Right hindlimb (tissue), 1 donor: ENCODE measurements at places on chromosomes 12 and 14.
A peak's percentile ranks its signal among the peaks of the same experiment; 100 is the strongest.

DNA sequence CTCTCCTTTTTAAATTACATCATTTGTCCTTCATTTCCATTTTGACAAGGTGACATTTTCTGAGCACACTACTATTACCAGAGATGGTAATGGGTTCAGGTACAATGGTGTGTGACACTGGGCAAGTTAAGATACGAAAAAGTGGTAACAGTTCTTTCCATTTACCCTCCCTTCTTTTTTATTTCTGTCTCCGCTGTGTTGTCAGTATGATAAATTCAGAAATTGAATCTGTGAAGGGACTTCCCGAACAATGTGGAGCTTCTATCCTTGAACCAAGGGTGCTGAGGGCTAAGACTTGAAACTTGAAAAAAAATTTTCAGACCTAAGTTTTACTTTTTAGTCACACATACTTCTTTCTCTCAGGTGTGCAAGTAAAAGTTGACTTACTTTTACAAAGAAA is 103.7 kb downstream of the ERC1 start:
- no peak for DNase-seq

DNA sequence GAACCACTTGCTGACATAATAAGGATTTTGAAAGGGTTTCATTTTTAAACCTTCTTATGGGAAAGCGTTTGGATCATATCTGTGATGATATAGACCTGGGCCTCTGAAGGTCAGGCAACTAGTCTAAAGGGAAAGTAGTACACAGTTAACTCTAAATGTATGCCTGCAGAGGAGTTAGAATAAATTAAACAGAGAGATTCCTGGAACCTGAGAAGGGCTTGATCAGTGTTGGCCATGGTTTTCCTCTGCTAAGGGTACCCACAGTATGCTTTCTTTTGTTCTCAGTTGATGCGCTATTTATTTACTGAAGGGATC is 14.4 kb upstream of the POLR3B start:
- no peak for DNase-seq

- no peak for DNase-seq
Observed at GRCh38 chr12:101231636-101232035, 21.6 kb upstream of the SLC5A8 start.

DNA sequence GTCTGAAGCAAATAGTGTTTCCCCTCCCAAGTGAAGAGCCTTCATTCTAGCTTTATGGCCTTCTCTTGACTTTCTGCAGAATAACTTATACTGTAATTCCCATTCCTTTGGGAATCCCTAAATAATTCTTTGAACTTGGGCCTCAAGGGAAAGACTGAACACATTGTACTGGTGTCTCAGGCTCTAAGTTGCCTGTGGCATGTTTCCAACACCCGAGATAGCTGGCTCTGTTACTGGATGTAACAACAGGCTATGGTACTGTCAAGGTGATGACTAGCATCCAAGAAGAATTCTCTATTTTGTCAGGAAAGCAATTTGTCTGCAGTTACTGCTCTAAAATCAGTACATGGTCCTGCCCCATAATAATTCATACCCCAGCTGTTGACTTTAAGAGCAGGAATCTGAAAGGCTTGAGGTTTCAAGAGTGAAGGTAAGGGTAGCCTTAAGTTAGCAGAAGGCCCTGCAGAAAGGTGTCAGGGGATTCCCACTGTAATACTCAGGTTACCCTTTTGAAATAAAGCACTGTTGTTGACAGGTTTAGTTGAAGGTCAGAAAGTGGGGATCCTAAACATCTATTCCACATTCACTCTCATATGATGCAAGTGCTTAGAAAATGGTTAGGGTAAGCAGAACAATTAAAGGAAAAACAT is 5.2 kb downstream of the GPX2 start:
- no peak for DNase-seq

DNA sequence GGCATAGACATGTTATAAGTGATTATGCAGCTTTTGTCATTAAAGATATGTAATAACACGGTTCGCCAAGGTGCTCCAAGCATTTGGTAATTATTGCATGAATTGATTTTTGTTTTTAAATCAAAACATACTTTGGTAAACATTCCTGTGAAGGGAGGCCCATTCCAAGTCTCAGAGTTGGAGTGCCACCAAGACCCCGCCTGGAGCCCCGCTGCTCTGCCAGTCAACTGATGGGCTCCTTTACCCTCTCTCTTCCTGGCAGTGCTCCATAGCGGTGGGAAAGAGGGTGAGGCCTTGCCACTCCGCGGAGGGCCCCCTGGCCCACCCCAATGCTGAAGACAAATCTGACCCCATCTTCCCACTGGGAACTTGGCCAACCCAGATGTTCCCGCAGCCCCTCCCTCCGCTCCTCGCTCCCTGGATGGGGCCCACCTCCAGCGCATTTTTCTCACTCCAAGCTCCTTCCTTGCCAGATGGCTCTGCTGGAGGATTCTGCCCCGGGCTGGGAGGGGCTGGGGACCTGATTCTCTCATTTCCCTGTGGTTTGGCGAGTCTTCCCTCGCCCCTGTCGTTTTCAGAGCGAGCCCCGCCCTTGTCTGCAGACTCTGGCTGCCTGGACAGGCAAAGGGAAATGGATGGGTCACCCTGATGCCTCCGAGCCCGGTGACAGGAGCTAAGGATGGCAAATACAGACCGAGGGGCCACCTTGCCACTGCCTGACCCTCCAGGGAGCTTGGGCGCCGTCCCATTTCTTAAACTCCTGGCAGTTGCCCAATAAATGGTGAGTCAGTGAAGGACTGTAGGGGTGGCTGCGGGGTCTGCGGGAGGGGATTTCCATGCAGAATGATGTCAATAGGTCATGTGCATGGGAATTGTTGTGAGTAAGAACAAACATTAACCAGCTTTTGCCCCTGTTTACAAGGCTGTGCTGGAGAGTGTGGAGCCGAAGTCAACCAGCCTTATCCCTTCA is 9.2 kb upstream of the PAPLN start:
- DNase-seq, result peak; percentile 89

GRCh38 chr12:76560086-76560491 is 518 bp upstream of the OSBPL8 start:
- no peak for DNase-seq

DNA sequence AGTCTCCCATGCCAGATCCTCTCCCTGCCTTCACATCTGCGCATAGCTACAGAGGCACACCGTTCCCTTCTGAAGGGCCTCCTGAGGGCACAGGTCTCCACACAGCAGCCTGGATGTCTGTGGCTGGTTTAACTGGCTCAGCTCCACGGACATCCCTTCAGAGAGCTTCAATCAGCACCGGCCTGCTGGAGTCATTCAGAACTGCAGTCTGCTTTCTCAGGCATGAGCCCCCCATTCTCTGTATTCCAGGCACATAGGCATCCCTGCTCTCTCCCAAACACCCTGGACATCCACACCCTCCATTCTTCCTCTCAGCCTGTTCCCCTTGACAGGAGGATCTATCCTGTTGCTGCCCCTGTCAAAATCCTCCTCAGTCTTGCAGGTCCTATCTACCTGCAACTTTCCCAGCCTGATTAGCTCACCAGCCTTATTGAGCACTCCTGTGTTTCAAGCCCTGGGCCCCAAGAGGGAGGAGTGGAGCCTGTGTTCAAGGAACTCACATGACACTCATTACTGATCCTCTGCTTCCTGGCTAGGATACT is 2.9 kb upstream of the DHRS2 start:
- DNase-seq, result no peak

DNA sequence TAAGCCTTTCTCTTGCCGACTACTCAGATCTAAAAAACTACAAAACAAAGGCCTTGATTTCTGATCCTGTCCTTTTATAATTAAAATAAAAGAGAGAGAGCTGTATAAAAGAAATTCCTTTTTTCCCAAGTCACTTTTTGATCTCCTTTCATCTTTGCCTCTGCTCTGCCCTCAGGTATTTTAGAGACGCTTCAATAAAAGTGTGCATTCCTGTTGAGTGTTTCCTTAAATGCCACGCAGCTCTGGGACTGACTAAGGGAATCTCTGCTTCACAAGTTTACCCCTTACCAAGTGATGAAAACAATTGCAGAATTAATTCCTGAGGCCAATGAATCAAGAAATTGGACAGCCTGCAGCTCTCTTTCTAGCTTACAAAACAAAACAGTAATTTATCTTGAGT is 1109.8 kb downstream of the TMTC2 start:
- no peak for DNase-seq

DNA sequence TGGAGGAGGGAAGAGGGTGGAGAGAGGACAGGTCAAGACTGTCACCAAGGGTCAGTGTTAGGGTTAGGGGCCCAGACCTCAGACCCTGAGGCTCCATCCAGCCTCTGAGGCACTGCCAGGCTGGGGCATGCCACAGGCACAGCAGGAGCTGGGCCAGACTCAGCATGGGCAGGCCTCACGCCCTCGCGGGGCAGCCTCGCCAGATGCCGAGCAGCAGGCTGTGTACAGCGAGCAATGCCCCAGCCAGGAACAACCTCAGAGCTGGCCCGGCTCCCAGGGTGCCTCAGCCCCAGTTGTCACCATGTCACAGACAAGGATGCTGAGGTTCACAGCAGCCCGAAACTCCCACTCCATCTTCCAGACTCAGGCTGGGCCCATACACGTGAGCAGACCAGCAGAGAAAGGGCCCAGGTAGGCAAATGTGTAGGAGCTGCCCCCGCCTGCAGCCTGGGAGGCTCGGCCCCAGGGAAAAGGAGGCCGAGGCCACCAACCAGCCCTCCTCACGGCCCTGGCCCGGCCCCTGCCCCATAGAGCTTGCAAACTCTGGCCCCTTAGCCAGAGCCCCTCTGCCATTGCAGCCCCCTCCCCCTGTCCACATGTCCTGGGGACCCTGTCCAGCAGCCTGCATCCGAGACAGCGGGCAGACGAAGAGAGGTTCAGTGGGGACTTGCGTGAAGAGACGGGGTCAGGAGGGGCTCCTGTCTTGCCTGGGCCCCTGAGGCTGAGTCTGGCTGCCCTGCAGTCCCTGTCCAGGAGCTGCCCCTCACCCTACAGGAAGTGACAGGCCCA is 7.5 kb downstream of the C14orf180 start:
- no peak for DNase-seq

- DNase-seq, result no peak
Observed at GRCh38 chr12:115572440-115572839, 705.1 kb downstream of the MED13L start.

DNA sequence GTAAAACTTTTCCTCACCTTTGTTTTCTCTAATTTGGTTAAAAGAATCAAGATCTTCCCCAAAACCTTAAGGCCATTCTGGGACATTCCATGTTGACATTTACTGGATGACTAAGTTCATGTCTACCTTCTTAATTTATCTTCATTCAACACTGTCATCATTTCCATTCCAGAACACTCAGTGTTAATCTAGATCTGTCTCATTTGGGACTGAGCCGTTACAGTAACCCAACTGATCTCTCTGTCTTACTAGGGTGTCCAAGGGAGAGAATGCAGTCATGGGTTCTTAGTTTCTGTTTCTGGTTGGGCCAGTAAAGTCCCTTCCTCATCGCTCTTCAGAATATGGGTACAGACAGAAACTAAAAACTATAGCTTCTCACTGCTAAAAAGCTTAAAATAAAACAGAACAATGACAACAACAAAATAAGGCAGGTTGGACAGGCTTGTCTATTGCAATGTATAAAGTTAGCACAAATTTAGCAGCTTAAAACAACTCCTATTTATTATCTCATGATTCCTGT is 144.8 kb downstream of the ASCL1 start:
- no peak for DNase-seq

- DNase-seq, result no peak
Observed at GRCh38 chr12:29073631-29074239, 75.3 kb upstream of the FAR2 start.

GRCh38 chr14:24372701-24373416 is 4.9 kb downstream of the NFATC4 start:
- DNase-seq, result no peak

GRCh38 chr12:132449565-132450417 is 40.2 kb upstream of the FBRSL1 start:
- no peak for DNase-seq

DNA sequence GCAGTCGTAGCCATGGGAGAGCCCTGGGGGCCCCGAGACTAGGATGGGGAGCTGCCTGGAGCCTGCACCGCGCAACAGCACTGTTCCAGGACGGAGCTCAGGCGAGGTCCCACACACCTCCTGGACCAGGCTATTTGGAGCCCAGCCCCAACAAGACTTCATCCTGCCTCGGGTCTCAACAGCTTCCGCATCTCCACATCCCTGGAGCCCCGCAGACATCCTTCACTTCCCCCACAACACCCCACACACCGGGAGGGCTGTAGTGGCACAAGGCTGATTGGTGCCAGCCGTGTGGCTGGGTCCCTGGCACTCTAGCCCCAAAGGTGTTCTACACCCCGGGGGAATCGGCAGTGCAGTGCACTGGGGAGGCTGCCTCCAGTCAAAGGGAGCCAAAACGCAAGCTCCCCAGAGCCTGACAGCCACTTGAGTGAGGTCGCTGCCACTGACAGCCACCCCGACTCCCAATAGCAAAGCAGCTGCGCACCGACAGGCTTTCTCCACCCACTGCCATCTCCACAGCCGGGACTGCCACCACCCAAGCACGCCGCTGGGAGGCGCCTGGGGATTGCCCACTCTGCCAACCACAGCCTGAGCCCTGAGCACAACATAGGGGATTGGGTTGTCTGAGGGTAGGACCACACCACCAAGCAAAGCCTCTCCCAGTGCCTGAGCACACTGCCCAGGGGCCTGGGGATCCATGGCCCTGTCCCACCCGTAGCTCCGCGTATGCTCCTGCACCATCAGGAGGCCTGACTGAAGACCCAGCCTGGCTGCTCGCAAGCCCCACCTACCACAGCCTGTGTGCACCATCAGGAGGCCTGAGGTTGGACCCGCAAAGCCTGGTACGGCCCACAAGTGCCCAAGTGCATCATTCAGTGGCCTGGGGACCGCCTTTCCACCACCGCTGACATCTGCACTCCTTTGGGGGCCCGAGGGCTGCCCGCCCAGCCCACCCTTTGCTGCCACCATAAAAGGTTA is 13.2 kb upstream of the KLRF1 start:
- peak; percentile 47 for DNase-seq

DNA sequence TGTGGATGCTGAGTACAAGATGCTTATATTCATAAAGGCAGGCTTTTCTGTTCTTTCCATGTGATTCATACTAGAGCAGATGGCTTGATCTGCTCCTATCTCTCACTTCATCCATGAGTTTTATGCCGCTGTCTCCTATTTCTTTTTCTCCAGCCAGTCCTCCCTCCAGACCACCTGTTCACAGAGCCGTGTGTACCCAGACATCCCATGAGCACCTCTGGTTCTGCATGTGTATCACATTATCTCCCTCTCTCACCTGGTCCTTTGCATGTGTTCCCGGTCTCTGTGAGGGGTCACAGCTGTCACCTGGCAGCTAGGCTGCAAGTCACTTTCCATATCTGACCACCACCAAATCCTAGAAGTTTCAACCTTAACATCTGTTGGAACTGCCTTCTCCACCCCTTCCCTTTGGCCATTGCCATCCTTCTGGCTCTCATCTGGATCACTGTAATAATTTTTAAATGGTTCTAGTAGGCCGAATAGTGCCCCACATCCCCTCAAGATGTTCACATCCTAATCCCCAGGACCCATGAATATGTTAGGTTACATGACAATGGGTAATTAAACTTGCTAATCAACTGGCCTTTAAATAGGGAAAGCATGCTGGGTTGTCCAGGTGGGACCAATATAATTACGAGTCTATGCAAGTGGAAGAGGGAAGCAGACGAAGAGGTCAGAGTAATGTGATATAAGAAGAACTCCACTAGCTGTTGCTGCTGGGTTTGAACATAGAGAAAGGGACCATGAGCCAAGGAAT is 168.1 kb downstream of the SNAPC1 start:
- DNase-seq, result no peak
